Stimulated activated CD4-positive, alpha-beta T cell treated with anti-CD3 and anti-CD28 coated beads, Interleukin-1b, Interleukin-23, amount 100 ng/mL, for 1 hour (primary cell): ENCODE measurements at places on chromosomes 1 and 21.

GRCh38 chr1:68301471-68302001 is 69.2 kb upstream of the WLS start:
- no peak for DNase-seq

DNA sequence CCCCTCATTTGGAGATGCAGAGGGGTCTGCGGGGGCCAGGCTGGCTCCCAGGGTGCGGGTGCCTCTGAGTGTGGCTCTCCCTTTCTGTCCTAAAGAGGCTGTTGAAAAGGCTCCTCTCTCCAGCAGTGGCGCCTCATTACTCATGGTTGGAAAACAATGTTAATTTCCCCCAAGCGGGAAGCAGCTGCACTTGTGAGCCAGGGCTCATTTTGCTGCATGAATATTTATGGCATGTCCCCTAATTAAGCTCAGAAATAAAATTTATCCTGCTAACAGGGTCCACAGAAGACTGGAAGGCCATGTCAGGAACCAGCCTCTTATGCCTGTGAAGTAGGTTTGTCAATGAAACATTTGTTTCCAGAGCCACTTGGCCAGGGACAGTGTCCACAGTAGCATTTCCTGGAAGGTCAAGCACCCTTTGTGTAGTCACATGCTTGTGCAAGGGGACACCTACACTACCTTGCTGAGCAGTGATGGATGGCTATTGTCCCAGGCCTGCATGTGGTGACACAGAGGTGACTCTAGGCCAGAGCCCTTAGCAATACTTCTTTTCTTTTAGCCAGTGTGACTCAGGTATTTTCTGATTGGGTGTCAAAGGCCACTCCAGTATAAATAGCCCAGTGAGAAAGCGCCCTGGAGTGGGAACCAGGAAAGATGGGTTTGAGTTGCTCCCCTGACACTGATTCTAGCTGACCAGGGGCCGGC is 259.0 kb downstream of the FOXD2 start:
- no peak for DNase-seq

DNA sequence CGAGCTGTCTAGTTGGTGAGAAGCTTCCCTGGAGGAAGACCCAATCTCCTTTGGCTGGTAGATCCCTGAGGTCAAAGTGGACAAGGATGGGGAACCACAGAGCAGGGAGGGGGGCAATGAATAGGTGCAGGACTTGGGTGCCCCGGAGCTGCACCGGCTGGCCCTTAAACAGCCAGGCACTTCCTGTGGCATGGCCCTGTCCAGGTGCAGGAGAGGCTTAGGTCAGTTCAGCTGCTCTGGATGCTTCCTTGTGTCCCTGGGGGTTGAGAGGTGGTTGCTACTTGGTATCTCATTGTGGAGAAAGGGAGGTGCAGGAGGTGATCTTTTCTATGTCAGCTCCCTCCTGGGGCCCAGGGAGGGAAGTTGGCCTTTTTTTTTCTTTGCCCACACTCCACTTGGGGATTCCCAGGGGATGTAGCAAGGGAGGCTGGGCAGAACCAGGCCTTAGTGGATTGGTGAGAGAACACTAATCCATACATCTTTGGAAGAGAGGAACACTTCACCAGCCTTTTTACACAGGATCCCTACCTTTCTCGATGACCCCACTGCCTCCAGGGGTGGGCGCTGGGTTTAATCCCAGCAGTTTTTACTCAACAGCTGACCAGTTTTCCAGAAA is 1.2 kb upstream of the ST3GAL3 start:
- no peak for DNase-seq

DNA sequence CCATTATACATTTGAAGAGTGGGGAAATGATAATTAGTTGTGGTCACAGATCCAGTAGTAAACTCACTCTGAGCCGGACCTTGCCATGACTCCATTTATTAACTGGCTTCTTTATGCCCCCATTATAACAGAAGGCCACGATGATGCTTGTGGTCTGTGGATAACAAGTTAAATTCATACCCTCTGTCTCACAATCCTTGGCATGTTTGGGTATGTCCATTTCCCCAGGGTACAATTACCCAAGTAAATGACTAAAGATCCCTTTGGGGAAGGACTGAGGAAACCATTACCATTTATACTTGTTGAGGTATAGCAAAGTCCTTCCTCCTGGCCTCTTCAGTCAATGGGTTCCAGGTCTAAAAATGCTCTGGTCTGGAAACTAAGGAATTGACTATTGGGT is 7.3 kb upstream of the USP1 start:
- DNase-seq = no peak

- DNase-seq = no peak
Measured at GRCh38 chr1:32972814-32973428, 8.3 kb upstream of the RNF19B start.
